CD14-positive monocyte (primary cell): ENCODE measurements at places on chromosomes 16 and 17.

GRCh38 chr16:27526180-27526579 is 23.5 kb downstream of the GTF3C1 start:
- no peak for DNase-seq

- no peak for DNase-seq
These were observed 28.6 kb downstream of the ANKRD40 start for GRCh38 chr17:50679008-50679544.

DNA sequence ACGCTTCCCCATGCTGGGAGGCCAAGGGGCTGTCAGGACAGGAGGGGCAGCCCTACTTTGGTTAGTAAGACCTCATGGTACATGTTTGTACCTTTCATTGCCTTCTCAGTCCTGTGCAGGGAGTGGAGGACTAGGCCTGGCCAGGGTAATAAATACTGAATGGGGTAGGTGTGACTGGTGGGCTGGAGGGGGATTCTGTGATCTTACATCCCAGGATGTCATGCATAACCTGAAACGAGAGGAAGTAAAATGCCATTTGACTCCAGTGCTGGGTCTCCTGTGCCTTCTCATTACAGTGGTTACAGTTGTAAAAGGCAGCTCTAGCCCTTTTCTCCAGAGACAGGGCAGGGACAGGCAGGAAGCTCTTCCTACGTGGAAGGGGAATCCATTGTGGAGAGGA is 138.2 kb downstream of the AATF start:
- DNase-seq = no peak

DNA sequence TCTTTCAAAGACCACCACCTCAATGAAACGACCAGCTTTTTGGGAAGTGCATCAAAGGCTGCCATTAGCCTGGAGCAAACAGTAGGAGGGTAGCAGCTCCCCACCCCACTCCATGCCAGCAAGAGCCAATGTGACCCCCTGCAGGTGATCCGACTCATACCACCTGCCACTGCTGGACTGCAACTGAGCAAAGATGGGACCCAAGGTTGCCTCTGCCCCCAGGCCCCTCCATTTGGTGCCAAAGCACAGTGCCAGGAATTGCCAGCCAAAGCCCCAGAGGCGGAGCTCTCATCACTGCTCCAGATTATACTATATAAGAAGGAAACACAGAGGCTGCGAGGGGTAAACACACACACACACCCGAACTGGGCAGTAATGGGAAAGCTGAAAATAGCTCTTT is 8.3 kb downstream of the PITPNM3 start:
- DNase-seq = no peak

DNA sequence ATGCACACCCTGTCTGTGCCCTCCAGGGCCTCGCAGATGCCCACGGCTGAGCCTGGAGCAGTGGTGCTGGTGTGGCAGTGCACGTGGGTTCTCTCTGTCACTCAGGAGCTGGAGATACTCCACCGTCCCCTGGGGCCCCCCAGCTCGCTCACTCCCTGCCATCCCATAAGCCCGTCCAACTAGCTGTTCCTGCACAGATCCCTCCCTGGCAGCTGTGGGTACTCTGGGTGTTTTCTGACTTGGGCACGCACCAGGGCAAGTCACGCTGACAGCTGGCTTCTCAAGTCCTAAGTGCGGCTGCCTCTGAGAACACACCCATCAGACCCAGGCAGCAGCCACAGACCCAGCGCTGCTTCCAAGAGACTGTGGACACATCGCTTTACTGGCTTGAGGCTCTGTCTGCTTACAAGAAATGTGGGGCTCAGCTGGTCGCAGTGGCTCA is 25.4 kb upstream of the ITGB4 start:
- no peak for DNase-seq

- no peak for DNase-seq
These were observed 5.2 kb downstream of the ZNF23 start for GRCh38 chr16:71456801-71457200.

GRCh38 chr16:60271781-60272180 is 1537.7 kb upstream of the GOT2 start:
- DNase-seq = no peak
